ENCODE measurements at places on chromosomes 2 and 18.

DNA sequence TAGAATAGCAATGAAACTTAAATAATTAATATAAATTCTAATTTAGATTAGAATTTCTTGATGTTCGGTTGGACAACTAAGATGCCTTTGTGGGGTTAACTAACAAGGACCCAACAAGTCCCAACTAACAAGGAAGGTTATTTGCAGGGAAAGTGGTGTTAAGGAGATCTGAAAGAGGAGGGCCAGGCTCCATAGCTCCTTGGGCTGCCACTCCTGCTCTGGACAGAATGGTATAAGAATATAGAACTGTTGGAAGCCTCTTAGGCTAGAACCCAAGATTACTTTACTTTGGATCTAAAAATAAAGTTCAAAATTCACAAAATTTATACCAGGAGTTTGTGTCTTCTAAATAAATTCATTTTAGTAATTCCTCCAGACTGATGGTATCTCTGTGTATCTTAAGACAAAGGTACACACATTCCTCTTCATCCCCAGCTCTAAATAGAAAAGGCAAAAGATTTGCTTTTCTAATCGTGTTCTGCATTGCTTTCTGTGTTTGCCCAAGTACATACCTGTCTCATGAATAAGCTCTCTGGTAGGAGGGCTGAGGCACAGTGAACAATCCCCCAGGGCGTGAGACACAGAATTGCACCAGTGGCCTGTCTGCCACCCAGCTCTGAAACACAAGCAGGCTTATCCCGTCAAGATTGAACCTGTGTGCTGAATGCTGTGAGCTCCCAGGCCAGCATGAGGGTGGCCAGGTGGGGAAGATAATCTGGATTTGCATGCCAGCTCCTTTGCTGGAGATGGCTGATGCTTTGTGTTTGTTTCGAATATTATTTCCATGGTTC lies 176.0 kb downstream of the ACKR3 start:
- no peak for DNase-seq

- no peak for DNase-seq
These were observed 9.8 kb downstream of the HNRNPLL start for GRCh38 chr2:38592951-38593350.

DNA sequence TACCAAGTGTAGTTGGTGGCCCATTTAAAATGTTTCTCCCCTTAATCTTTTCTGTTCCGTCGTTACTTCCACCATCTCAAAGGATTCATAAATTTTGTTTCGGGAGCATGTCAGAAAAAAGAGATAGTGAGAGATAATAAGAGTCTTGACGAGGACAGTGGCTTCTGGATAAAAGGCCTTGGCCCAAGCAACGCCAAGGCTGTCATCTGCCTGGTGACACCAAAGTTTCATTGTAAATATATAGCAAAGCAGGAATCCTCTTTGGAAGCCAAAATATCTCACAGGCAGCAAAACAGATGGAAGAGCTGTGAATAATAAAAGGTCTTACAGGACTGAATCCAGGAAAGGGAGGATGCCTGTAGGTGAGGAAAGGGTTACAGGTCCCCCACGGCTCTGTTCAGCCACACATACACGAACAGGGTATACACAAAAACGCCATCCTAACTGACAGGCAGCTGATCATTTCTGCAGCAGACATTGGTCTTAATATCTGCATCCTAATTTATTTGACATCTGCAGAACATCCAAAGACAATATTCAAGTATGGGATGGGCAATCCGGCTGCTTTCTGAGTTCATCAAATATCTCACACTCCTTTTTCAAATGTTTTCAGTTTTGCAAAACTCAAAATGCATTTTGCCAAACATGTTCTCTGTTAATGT lies 382.8 kb downstream of the OSR1 start:
- no peak for DNase-seq

DNA sequence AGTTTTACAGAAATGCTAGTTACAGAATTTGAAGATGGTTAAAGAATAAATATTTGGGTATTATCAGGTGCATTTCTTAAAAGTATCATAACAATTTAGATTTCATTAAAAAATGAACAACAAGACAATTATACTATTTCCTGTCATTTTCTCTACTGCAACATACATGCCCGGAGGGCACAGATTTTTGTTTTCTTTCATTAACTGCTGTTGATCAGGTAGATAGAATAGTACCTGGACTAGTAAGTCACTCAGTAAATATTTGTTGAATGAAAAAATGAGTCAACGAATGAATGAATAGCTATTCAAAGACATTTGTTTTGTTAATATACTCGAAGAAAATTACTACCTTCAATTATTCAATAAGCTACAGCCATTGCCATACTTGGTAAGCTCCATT lies 531.2 kb upstream of the VRK2 start:
- no peak for DNase-seq
